Activated CD8-positive, alpha-beta T cell treated with anti-CD3 and anti-CD28 coated beads, Interleukin-2, amount 10 ng/mL, durations not matched to agents 7 days and 5 days (primary cell): ENCODE measurements at places on chromosomes 6 and 20. TPM values are rescaled to one million over a fixed set of nuclear protein-coding genes. Genes with fewer than 3 reads are reported as not detected.

DNA sequence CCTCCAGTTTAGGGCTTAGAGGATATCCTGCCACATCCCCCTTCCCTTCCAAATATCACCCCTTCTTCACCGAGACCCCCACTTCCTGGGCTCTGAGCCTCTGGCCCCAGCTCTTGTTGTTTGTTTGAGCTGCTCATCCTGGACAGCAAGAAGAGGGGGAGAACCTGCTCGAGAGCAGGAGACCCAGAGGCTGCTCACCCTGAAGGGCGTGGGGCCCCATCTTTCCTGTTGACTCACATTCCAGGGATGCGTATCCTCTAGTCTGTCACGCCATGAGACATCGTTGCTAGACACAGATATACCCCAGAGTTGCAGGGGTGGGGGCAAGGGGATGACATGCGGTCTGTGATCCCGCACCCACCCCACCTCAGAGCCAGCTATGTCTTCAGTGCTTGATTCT, 5.7 kb upstream of the TNXB start:
- no peak overlapping the region for H3K4me3 ChIP-seq
- no peaks in the 10 kb centered on the region for H3K27me3 ChIP-seq
- no peak for DNase-seq

DNA sequence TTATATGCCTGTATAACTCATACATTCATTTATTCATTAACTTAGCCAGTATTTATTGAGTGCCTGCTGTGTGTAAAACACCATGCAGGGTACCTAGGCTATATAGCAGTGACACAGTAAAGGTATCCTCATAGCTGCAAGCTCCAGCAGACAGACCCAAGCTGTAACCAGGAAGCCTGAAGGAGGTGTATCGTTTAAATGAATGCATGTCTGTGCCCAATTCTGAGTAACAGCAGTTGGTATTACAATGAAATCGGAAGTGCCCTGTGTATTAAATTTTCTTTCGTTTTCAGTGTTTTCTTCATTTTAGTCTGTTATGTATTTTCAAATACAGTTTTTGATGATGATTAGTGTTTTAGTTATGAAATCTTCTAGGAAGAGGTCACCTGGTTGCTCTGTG, 485.8 kb upstream of the SOX4 start:
- H3K36me3 ChIP-seq, result peaks cover 5% of the 10 kb centered on the region
- no peak overlapping the region for H3K27ac ChIP-seq
- H3K4me3 ChIP-seq, result no peak overlapping the region

- H3K27me3 ChIP-seq, result peaks cover 30% of the 10 kb centered on the region
- no peaks in the 10 kb centered on the region for H3K4me1 ChIP-seq
- no peaks in the 10 kb centered on the region for H3K36me3 ChIP-seq
These were observed 216.4 kb downstream of the UNC5CL start for GRCh38 chr6:40822619-40823018.

DNA sequence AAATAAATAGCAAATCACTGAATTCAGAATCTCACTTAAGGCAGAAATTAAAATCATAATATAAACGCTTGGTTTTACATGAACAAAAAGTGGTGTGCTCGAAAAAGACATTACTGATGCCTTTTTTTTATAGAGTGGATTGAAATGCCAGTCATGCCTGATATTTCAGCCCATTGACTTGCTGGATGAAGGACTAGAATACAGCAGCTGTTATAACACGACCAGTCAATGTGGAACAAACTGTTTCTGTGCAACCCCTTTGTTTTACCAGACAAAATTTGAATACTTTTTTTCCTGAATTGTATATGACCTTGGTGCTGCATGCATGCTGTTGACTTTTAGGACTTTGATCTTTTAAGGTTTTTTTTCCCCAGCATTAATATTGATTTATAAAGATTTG, 150.0 kb downstream of the QKI start:
- no peak overlapping the region for H3K27ac ChIP-seq
- H3K4me1 ChIP-seq, result peaks cover 2% of the 10 kb centered on the region
- no peak for DNase-seq
- no peak overlapping the region for H3K4me3 ChIP-seq
- H3K36me3 ChIP-seq, result peaks cover 21% of the 10 kb centered on the region
- no peaks in the 10 kb centered on the region for H3K27me3 ChIP-seq

DNA sequence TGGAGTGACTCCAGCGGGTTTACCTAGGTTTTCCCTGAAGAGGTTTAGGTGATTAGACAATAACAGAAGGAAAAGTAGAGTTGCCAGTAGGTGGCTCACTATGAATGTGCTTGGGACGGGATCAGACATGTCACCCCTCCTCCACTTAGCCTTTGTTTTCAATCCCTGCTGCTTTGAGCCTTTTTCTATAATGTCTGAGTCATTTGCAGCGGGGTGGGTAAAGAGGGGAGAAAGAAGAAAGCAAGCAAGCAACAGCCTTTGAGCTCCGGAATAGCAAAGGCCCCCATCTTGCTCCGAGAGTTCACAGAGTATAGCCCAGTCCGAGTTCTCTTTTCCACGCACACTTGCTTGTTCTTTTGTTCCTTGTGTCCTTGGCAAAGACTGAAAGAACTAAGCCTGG, 129.1 kb downstream of the PACRG start:
- no peaks in the 10 kb centered on the region for H3K36me3 ChIP-seq
- no peak overlapping the region for H3K27ac ChIP-seq

The TMEM74B gene
- total RNA-seq, result 0.39 TPM
